ENCODE measurements at places on chromosomes 6 and 20.

DNA sequence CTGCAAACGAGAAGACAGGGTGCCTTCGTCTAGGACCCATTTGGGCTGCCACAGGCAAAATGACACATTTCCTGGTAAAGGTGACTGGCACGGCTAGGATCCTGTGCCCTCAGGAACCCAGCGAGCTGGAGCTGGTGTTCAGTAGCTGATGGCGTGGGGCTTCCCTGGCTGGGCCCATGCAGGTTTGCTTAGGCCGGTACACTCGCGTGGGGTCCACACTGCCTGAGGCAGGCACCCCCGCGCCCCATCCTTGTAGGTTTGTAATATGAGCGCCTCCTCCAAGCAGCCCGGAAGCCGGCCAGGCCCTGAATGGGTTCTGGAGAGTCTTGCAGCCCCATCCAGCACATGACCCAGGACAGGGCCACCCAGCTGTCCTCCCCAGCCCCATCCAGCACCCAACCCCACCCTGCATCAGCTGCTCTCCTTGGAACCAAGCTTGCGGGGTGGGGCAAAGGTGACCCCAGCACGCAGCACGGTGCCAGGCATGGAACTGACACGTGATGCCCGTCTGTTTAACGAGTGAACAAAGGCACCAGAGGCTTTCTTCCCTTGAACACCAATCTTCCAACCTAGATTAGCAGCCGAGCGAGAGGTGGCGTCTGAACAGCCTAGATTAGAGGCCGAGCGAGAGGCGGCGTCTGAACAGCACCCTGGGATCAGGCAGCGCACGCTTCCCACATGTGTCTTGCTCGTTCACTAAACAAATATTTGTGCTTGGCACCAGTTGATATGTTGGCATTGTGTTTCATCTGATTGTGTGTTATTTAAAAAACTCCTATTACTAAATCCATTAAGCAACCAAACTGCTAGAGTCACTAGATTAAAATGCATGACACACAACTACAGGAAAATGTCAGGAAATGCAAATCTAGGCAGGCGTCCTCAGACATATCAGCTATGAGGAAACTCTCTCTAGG lies 112.1 kb downstream of the DLL1 start:
- DNase-seq = no peak

GRCh38 chr20:22214296-22214695 lies 370.1 kb downstream of the FOXA2 start:
- no peak for DNase-seq

- no peak for DNase-seq
Observed at GRCh38 chr20:58231683-58232082, 3.2 kb upstream of the ANKRD60 start.

- DNase-seq = no peak
Observed at GRCh38 chr6:84346372-84346771, 118.9 kb upstream of the CEP162 start.

DNA sequence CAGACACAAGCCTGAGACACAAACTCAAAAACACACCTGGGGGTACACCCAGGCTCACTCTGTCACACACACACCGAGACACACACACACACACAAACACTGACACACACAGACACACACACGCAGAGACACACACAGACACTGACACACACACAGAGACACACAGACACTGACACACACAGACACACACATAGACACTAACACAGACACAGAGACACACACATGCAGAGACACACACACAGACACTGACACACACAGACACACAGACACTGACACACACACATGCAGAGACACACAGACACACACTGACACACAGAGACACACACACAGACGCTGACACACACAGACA lies 14.4 kb upstream of the ABHD16B start:
- DNase-seq = no peak

GRCh38 chr20:63037669-63038268 lies 31.0 kb upstream of the BHLHE23 start:
- DNase-seq = no peak

DNA sequence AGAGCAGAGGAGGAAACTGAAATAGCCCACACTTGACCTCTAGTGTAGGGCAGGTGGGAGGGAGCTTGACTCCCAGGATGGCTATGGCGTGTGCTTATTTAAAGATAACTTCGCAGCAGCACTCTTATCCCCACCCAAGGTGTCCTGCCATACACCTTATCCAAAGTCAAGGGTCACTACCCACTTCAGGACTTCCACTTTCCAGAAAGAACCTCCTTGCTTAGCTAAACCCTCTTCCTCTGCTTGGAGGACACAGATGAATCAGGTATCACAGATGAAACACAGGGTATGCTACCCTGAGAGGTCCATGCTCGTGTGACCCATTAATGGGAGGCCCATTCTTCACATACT lies 2.3 kb downstream of the RIN2 start:
- DNase-seq = no peak

- no peak for DNase-seq
Observed at GRCh38 chr6:122853259-122853995, 64.4 kb downstream of the SMPDL3A start.

DNA sequence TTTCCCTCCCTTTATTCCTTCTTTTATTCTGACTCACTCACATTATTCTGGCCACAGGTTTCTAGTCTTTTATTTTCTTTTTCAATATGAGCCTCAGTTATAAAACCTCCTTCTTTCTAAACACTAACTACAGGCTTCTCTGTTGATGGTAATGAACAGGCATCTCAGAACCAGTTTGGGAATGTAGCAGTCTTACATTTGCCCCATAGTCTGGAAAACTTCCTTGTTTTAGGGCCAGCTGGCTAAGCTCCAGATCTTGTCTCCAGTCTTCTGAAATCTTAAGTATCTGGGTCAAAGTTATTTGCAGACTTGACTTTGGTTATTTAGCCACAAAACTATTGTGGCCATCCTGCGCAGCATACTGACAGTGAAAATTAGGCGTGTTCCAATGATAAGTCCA lies 97.0 kb upstream of the MAN1A1 start:
- DNase-seq = no peak

DNA sequence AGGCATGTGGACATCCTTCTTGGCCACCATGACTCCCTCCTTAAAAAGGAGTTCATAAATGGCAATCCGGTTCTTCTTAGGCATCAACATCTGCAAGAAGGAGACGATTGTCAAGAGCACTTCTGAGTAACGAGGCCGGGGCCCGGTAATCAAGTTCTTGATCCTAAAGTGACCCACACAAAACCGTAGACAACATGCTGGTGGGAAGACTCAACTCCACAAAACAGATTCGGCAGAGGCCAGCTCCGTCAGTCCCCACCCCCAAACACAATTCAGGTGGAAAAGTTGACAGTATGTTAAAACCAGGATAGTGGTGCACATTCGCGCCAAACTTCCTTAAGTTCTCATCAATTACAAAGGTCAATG lies 754 bp downstream of the RPS10 start:
- DNase-seq = no peak

- no peak for DNase-seq
Observed at GRCh38 chr6:133396233-133396983, 155.3 kb downstream of the EYA4 start.

DNA sequence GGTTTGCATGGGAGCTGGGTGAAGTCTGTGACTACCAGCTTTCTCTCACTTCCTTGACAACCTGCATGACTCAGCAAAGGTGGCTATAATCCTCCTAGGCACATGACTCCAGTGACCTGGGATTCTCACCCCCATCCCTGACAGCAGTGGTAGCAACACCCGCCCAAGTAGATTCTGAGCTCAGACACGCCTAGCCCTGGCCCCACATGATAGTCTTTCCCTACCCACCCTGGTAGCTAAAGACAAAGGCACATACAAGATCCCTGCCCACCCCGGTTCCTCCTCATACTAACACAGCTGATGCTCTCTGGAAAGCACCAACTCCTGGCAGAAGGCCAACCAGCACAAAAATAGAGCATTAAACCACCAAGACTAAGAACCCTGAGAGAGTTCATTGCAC lies 25.9 kb upstream of the CRISP1 start:
- no peak for DNase-seq

GRCh38 chr6:4756247-4756646 lies 20.0 kb upstream of the CDYL start:
- DNase-seq = no peak

DNA sequence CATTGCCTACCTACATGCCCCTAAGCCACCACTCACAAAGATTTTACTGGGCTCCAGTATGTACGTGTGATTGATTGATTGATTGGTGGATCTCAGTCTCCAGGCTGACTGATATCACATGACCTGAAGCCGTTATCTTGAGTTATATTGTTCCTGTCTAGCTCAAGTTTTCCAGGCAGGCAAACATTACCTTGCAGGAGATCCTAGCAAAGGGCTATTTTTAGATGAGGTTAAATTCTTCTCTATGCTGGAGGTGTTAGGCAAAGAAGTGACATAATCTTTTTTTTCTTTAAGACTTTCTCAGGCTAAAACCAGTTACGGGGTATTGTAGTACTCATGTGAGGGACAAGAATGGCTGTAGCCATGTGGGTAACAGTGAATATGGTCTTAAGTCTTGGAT lies 125.2 kb downstream of the DOK5 start:
- no peak for DNase-seq

- no peak for DNase-seq
Observed at GRCh38 chr20:3276680-3277015, 37.7 kb upstream of the SLC4A11 start.

- DNase-seq = no peak
Observed at GRCh38 chr6:14035071-14035847, 82.3 kb upstream of the CD83 start.

GRCh38 chr6:137095093-137095492 lies 50.3 kb upstream of the IL20RA start:
- DNase-seq = no peak

- no peak for DNase-seq
Observed at GRCh38 chr6:152920016-152920415, 62.8 kb downstream of the FBXO5 start.

GRCh38 chr6:148212366-148212765 lies 130.3 kb upstream of the SASH1 start:
- DNase-seq = no peak

DNA sequence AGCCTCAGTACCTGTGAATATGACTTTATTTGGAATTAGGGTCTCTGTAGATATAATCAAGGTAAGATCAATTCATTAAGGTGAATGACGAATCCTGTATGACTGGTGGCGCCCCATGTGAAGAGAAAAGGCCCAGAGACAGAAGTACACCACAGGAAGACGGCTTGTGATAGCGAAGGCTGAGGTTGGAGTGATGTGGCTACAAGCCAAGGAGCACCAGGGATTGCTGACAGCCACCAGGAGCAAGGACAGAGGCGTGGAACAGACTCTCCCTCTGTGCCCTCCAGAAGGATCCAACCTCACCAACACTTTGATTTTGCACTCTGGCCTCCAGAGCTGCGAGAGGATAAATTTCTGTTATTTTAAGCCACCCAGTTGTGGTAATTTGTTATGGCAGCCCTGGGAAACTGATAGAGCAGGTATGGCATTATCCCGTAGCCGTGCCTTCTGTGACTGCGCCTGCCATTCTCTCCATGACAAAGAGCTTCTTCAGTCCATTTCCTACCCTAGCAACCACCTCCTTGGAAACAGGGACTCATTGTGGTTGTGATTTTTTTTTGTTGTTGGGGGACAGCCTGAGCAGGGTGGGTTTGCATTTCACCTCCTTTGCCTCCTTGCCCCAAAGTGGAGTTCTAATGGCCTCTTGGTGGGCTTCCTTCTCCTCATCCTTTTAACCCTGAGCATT lies 29.6 kb downstream of the PTK7 start:
- no peak for DNase-seq

DNA sequence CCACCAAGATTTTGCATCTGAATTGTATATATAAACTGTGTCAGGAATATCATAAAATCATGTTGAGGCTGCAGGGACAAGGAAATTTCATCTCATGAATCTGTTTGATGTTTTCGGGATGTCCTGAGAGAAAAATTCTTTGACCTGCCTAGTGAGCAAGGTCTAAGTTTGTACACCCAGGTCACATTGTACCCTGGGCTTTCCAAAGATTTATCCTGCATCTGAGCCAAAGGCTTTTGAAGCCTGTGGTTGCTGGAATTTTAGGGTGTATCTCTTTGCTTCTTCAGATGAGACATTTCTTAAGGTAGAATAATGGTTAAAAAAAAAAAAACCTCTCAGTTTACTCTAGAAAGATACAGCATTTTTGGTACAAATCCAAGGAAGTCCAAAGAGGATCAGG lies 63.3 kb downstream of the FOXO3 start:
- no peak for DNase-seq

- DNase-seq = no peak
Observed at GRCh38 chr6:151096691-151097606, 142.8 kb upstream of the AKAP12 start.

GRCh38 chr6:150491811-150492172 lies 107.9 kb upstream of the PLEKHG1 start:
- no peak for DNase-seq

DNA sequence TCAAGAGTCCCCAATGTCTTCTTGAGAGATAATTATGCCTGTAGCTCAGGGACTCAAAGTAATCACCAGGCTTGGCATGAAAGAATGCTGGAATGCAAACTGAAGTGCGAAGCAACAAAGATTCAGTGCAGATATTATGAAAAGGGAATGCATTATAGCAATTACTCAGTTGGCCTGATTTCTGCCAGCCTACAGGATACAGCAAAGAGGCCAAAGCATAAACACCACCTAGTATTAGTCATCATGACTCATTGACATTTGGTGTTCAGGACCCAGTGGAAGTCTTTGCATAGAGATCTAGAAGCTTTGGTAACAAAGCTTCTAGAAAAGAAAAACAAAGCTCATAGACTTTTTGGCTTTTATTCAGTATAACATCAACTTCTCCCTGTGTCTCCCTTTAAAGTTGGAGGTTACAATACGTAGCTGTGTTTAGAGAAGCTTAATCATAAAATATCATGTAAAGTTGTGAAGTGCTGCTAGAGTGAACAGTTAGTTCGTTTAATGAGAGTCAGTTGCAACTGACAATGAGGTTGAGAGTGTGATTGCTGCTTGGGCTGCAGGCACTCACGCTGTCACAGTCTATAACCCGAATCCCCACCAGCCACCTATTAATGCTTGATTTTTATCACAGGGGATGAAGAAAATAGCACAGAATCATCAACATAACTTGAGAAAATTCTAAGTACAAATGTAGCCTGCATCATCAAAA lies 932.7 kb downstream of the TFAP2A start:
- DNase-seq = no peak

- no peak for DNase-seq
Observed at GRCh38 chr6:140784573-140784972, 1348.2 kb upstream of the GJE1 start.

- no peak for DNase-seq
Observed at GRCh38 chr20:21183722-21184121, 57.8 kb downstream of the KIZ start.

- DNase-seq = no peak
Observed at GRCh38 chr6:130713144-130713543, 114.1 kb upstream of the SMLR1 start.

- DNase-seq = no peak
Observed at GRCh38 chr6:131954059-131954774, 3.0 kb upstream of the CCN2 start.

DNA sequence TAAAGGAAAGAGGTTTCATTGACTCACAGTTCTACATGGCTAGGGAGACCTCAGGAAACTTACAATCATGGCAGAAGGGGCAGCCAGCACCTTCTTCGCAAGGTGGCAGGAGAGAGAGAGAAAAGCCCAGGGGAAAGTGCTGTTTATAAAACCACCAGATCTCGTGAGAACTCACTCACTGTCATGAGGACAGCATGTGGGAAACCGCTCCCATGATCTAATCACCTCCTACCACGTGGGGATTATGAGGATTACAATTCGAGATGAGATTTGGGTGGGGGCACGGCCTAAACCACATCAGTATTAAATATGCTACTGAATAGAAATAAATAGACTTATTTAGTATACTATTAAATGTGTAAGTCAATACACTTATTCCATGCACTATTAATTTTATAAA lies 70.6 kb upstream of the TCF21 start:
- DNase-seq = no peak

GRCh38 chr6:31681135-31681671 lies 336 bp upstream of the LY6G5C start:
- DNase-seq = peak; percentile 21

- no peak for DNase-seq
Observed at GRCh38 chr20:41370176-41370575, 3.6 kb upstream of the EMILIN3 start.

All from CD8-positive, alpha-beta memory T cell (primary cell).